ENCODE measurements at places on chromosomes 2 and 18.
A peak's percentile ranks its signal among the peaks of the same experiment; 100 is the strongest.

- DNase-seq, result no peak
Observed at GRCh38 chr2:36489281-36489680, 108.7 kb downstream of the FEZ2 start.

GRCh38 chr2:238169708-238170251 lies 11.0 kb downstream of the ERFE start:
- no peak for DNase-seq

- no peak for DNase-seq
Observed at GRCh38 chr2:46471019-46471583, 8.3 kb upstream of the TMEM247 start.

DNA sequence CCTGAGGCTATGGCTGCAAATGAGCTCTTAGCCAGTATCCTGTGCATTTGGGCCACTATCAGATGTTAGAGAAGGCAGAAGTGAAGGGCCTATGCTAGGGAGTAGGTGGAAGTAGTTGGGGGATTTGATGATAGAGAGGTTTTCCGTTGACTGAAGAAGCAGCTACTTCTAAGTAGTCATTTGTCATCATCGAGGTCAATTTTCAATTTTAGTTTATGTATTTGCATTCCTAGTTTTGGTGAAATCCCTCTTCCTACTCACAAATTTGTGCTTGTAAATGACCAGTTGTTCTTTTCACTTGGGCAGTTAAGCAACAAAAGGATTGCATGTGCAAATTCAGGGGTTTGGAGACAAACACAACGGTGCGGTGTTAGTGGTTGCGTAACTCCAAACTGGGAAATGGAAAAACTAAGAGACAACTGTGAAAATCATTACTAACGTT lies 48.5 kb upstream of the PELI1 start:
- DNase-seq, result no peak

GRCh38 chr2:176163672-176164056 lies 6.6 kb downstream of the HOXD3 start:
- DNase-seq, result no peak

DNA sequence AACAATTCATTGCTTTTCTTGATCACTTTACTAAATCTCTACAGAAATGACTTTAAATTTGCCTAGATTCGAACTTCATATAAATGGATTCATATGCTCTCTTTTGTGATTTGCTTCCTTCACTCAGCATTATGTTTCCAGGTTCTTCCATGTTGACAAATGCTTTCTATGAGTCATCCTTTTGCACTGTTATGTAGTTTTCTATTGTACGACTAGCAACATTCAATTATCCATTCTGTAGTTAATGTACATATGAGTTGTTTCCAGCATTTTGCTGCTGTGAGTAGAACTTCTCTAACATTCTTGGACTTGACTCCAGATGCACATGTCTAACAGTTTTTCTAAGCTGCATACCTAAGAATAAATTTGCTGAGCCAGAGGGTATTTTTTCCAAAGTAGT lies 66.5 kb upstream of the NEUROD1 start:
- DNase-seq, result no peak

DNA sequence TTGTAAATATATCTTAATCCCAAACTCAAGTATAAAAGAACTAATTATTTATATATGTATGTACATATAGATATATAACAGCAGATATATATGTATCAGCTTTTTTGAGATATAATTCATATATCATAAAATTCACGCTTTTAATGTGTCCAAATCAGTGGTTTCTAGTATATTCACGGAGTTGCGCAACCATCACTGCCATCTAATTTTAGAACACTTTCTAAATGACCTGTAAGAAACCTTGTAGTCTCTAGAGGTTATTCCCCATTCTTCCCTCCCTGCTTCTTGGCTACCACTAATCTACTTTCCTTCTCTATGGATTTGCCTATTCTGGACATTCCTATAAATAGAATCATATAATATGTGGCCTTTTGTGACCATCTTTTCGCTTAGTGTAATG lies 163.5 kb upstream of the TCF4 start:
- DNase-seq, result peak; percentile 11

DNA sequence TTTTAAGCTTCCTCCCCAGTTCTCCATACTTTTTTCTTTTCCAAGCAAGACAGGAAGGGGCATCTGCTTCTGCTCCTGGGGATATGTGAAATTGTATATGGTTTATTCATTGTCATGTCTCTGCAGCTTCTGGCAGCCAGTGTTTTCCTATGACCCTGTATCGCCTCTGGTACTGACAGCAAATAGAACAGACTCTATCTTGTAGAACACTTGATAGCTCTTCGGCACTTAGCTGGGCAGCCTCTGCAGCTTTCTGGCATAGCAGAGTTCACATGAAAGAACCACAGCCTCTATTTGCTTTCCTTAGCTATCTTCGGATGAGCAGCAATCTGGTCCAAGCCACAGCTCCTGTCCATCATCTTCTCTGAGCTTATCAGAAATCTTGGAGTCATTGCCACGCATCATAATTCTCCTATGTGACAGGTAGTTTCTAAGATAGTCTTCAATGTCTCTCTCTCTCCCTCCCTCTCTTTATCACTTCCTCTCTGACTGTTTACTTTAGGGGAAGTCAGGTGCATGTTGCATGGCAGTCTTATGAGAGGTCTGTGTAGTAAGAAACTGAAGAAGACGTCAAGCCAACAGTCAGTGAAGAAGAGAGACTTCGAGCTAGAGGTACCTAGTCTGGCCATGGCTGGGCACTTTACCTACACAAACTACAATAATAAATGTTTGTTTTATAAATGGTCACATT lies 627.7 kb upstream of the CDH2 start:
- peak; percentile 30 for DNase-seq

DNA sequence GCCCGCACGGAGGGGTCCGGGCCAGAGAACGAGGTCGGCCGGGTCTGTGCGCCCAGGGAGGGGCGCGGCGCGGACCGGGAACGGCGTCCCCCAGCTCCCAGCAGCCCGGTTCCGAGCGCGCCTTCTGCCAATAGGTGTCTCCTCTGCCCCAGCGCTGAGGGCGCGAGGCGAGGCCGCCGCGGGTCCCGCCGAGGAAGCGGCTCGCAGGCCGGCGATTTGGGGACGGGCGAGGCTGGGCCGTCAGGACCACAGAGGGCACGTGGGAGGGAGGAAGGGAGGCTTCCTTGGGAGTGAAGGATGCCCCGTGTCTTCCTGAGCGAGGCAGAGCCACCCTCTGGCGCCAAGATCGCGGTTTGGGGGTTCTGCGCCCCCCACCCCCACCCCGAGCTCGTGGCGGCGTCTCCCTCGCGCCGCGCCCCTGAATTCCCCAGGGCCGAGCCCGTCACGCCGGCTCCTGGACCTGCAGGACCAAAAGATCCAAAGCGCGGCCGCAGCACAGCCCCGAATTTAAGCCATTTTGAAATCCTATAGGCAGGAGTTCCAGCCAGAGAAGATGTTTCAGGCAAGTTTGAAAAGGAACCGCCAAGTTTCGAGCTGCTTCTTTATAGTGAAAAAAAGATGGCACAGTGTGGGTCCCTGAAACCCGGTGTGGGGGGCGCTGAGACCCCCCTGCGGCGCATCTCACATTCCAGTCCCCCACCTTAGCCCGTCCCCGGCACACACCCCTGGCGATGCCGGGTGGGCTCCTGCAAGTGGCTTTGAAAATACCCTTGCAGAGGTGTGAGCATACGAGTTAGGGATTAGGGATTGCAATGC lies 909 bp downstream of the NFATC1 start:
- DNase-seq, result peak; percentile 32

- DNase-seq, result peak; percentile 48
Observed at GRCh38 chr2:74278176-74278575, 65.0 kb downstream of the SLC4A5 start.

GRCh38 chr18:46411867-46412690 lies 244.9 kb downstream of the LOXHD1 start:
- DNase-seq, result no peak

DNA sequence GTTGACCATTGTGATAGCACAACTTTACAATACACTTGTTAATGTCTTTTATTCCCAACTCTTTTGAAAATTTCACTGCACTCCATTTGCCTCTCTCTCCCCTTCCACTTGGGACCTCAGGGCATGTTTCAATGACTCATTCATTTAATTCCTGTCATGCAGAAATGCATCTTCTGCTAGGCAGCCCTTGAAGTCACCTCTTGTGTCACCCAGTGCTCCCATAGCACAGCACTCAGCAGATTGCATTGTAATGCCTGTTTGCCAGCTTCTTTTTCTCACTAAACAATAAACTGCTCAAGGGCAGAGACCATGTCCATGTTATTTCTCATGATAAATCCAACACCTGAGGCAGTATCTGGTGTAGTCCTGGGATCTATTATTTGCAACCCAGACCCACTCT lies 85.9 kb upstream of the ACSL3 start:
- no peak for DNase-seq

GRCh38 chr18:78679613-78680260 lies 299.9 kb upstream of the SALL3 start:
- no peak for DNase-seq

- peak; percentile 24 for DNase-seq
Observed at GRCh38 chr2:191049728-191050639, 36.0 kb upstream of the STAT1 start.

DNA sequence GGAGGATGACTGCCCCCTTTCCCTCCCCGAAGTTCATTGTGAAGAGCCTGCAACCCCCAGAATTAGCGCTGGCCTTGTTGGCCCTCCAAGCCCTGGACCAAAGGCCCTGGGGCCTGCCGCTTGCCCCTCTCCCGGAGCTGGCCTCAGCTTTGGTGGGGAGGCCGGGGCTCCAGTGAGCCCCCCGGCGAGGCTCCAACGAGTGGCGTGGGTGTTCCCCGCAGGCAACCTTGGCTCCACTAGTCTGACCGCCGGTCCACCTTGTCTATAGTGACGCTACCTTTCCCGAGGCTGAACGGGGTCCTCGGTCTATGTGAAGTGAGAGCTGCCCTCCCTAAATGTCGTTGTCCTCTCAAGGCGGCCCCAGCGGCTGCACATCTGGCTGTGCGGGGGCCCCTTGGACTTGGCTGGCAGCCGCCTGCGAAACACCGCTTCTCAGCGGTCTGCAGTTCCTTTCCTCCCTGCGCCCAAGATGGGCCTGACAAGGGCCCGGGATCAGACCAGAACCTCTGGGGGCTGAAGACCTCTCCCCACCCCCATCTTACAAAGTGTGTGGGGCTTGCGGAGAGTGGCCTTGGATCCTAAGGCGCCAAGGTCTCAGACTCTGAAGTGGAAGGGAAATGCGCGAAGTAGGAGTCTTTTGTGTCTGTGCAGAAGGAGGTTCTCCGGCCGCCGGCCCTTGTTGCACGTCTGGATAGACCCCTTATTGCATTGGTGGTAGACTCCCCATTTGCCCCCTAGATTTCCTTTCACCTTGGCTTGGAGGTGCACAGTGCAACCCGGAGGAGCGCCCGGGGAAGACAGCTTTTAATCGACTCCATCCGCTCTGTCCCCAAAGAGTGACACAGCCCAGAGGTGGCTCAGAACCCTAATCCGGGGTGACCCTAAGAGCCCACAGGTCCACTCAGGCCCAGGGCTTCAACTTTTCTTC lies 3.9 kb upstream of the HOXD10 start:
- DNase-seq, result no peak

DNA sequence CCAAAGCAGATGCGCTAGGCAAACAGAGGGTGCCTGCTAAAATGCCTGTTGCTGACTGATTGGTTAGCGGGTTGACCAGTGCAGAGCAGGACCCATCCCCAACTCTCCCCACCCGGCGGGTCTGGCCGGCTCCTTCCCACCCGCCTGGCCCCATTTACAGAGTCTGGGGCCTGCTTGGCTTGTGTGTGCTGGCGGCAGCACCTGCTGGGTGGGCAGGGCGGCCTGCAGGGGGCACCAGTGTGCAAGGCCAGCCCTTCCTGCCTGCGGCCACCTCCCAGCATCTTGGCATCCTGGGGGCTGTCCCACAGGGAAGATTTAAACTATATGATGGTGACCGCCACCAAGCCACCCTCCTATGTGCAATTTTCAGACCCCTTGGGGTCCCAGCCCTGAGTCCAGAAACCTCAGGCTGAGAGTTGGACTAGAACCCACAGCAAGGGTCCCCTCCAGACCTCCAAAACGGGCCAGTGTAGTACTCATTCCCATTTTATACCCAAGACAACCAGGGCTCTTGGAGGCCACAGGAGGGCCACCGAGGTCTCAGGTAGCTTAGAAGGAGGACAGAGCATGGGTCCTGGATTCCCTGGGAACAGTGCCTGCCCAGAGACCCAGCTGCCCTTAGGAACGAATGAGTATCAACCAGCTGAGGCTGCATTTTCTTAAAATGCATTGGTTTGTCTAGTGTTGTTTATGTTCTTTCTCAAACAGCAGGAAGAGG lies 173.6 kb downstream of the SMAD7 start:
- DNase-seq, result peak; percentile 73

- no peak for DNase-seq
Observed at GRCh38 chr18:62769216-62769615, 53.9 kb downstream of the PHLPP1 start.

GRCh38 chr2:213079756-213080155 lies 71.7 kb downstream of the IKZF2 start:
- DNase-seq, result peak; percentile 31

DNA sequence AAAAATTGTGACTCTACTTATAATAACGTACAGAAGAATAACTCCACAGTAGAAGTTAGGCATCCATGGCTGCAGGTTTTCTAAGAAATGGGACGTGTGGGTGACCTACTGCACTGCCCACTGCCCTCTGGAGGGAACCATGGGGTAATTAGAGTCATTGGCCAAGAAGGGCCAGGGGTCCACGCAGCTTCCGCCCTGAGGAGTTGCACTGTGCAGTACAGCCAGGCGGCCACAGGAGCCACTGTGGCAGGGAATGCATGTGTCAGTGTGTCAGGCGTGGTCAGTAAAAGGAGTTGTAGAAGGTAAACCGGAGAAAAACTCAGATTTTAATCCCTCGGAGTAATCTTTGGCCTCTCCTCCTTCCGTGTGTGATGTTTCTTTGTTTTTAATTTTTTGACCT lies 24.8 kb downstream of the NCK2 start:
- no peak for DNase-seq

DNA sequence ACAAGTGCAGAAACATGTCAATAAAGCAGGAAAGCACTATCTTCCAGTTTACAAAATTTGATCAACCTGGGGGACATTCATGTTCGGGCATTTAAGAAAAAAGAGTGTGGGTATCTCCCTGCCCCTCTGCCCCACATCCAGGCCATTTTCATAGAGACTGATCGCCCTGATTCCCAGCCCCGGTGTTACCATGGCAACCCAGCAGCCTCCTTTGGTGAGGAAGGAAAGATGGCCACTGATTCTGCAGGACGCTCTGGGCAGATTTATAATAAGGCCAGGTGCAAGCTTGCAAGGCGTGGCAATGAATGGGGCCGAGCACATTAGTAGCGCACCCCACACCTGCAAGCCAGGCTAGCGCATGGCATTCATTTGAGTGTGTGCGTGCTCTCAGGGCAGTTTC lies 36.7 kb upstream of the ARL4C start:
- no peak for DNase-seq

GRCh38 chr2:43070676-43071502 lies 155.5 kb downstream of the ZFP36L2 start:
- no peak for DNase-seq

- DNase-seq, result no peak
Observed at GRCh38 chr2:210599476-210599875, 43.1 kb downstream of the CPS1 start.

- DNase-seq, result no peak
Observed at GRCh38 chr2:138500592-138501424, 762 bp upstream of the SPOPL start.

GRCh38 chr2:48213646-48214045 lies 307.3 kb upstream of the FBXO11 start:
- DNase-seq, result no peak
